ENCODE measurements at places on chromosomes 4 and X. TPM values are rescaled to one million over a fixed set of nuclear protein-coding genes. Genes with fewer than 3 reads are reported as not detected.

The TLR6 gene
- total RNA-seq, result 1.6 TPM

The ARMCX4 gene
- total RNA-seq, result 4.8 TPM

The CXCL5 gene
- total RNA-seq, result not detected

The GLA gene
- 44.6 TPM for total RNA-seq

The TNMD gene
- total RNA-seq, result not detected

- no peak overlapping the region for H3K4me3 ChIP-seq
- H3K4me1 ChIP-seq, result peaks cover 24% of the 10 kb centered on the region
- no peaks in the 10 kb centered on the region for H3K27me3 ChIP-seq
- H3K36me3 ChIP-seq, result no peaks in the 10 kb centered on the region
- no peak for DNase-seq
- H3K27ac ChIP-seq, result no peak overlapping the region
These were observed 13.4 kb downstream of the STAP1 start for GRCh38 chr4:67571975-67572374.

DNA sequence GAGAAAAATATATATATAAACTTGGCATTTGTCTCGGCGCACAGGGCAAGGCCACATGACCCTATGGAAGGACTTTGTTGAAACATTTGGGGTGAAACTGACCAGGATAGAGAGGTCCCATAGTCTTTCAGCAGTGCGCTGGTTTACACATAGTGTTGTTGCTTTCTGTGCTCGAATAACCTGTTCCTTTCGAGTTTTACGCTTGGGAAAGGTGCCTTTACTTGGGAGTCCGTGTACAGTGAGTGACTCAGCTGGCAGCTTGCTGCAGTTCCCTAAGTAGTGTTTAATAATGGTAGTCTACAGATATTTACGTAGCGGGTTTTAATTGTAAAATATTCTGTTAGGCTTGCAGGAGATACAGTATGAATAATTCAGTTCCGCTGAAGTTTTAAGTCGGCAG, 578 bp downstream of the APOOL start:
- peak overlapping the region; percentile 76 for H3K27ac ChIP-seq
- H3K4me3 ChIP-seq, result peak overlapping the region; percentile 82
- H3K36me3 ChIP-seq, result peaks cover 2% of the 10 kb centered on the region
- H3K27me3 ChIP-seq, result no peaks in the 10 kb centered on the region
- no peak for DNase-seq

- H3K36me3 ChIP-seq, result no peaks in the 10 kb centered on the region
- no peak for DNase-seq
- H3K27ac ChIP-seq, result no peak overlapping the region
- H3K4me3 ChIP-seq, result no peak overlapping the region
- H3K27me3 ChIP-seq, result no peaks in the 10 kb centered on the region
These were observed 24.5 kb downstream of the GPM6A start for GRCh38 chr4:175787546-175787945.

DNA sequence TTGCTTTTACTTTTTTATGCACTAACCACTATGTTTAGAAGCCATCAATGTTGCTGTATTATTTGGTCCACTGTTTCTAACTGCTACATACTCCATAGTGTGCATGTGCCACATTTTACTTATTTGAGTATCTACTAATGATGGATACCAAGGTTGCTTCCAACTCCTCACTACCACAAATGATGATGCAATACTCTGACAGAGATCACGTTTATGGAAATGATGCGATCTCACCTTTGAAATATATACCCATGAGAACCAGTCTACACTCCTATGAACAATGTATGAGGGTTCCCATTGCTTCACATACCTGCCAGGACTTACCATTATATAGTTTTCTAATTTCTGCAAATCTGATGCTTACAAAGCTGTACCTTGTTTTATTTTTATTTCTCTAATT, 44.2 kb downstream of the HUWE1 start:
- no peaks in the 10 kb centered on the region for H3K27me3 ChIP-seq
- H3K27ac ChIP-seq, result peak overlapping the region; percentile 81
- H3K4me3 ChIP-seq, result no peak overlapping the region
- DNase-seq, result no peak
- H3K36me3 ChIP-seq, result peaks cover 45% of the 10 kb centered on the region

DNA sequence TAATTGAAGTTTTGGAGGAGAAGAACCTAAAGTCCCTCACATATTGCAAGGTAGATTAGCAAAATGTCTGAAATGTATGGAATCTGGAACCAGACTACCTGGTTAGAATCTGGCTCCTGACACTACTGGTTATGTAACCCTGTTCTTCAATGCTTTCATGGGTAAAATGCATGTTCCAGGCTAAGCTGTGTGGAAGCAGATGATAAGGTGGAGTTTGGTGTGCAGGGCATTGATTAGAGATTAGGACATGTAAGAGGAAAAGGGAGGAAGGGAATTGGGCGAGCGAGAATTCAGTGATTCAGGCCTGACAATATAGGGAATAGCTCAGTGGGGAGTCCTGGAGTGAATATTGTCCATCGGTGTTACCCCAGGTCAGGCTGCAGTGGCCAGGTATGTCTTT, 165.8 kb upstream of the SFRP2 start:
- H3K36me3 ChIP-seq, result peaks cover 3% of the 10 kb centered on the region
- H3K4me1 ChIP-seq, result peaks cover 11% of the 10 kb centered on the region
- H3K4me3 ChIP-seq, result no peak overlapping the region

DNA sequence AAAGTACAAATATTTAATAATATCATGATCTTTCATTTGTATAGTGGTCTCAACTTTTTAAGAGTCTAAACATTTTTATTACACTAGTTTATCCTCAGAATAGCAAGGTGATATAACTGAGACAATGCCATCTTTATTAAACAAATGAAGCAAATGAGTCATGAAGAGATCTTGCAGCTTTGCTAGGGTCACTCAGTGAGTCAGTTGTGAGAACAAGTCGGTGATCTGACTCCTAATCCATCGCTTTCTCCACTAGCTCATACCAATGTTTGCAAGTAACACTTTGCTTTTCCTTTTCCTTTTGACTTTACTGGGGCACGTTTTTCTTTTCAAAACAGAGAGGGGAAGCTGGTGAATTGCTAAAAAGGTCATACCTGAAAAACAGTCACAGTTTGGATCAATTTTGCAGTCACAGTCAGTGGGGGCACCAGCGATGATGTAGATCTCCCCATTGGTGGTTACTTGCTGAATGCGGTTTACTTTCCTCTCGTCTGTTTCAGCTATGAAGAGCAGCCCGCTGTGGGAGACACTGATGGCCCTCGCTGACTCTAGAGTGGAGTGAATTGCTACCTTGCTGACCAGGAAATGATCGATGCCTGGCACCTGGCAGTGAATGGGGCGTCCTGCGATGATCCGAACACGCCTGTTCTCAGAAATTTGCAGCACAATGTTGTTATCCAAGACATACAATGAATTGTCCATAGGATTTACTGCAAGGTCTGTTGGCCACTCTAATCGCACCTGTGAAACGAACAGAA, 75.7 kb downstream of the SH2D1A start:
- no peak overlapping the region for H3K4me3 ChIP-seq
- DNase-seq, result no peak
- no peaks in the 10 kb centered on the region for H3K27me3 ChIP-seq
- peaks cover 5% of the 10 kb centered on the region for H3K36me3 ChIP-seq
- H3K4me1 ChIP-seq, result no peaks in the 10 kb centered on the region

GRCh38 chr4:154332681-154333421, 158.7 kb downstream of the DCHS2 start:
- H3K27me3 ChIP-seq, result peaks cover 24% of the 10 kb centered on the region
- H3K27ac ChIP-seq, result no peak overlapping the region
- no peaks in the 10 kb centered on the region for H3K36me3 ChIP-seq
- peak overlapping the region; percentile 67 for H3K4me3 ChIP-seq
- peaks cover 10% of the 10 kb centered on the region for H3K4me1 ChIP-seq

DNA sequence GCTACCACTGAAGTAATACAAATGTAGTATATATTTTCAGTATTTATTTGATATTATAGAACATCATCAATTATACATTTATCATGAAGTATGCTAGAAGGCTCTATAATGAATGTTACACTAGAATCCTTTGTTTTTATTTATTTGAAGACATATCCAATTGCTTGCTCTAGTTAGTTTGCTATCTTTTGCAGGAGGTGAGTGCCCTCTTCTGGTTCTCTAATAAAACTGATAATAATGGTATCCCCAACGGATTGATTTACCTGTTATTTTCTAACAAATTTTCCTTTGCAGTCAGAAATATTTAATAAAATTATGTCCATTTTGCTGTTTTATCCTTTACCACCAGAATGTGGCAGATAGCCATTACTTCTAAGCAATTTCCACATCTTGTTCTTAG, 274.3 kb upstream of the TACR3 start:
- no peak overlapping the region for H3K27ac ChIP-seq
- no peaks in the 10 kb centered on the region for H3K4me1 ChIP-seq
- no peaks in the 10 kb centered on the region for H3K36me3 ChIP-seq
- DNase-seq, result no peak
- H3K27me3 ChIP-seq, result no peaks in the 10 kb centered on the region
- no peak overlapping the region for H3K4me3 ChIP-seq

DNA sequence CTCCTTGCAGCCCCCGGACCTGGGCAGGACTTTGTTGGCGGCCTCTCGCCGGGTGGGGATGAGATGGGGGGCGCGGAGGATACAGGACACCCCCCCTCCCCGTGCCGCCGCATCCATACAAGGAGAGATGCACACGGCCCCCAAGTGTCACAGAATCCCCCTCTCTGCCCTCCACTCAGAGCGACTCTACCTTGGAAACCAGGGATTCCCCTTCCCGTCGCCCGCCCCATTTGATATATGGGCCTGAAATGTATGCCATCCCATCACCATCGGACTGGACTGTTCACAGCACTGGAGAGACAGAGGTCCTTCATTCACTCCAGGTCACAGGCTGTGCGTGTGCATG, 426 bp downstream of the PORCN start:
- no peaks in the 10 kb centered on the region for H3K27me3 ChIP-seq
- peaks cover 22% of the 10 kb centered on the region for H3K4me1 ChIP-seq
- peak; percentile 35 for DNase-seq
- peaks cover 3% of the 10 kb centered on the region for H3K36me3 ChIP-seq

- no peaks in the 10 kb centered on the region for H3K4me1 ChIP-seq
- peaks cover 27% of the 10 kb centered on the region for H3K27me3 ChIP-seq
- DNase-seq, result no peak
- H3K27ac ChIP-seq, result no peak overlapping the region
- H3K4me3 ChIP-seq, result no peak overlapping the region
- no peaks in the 10 kb centered on the region for H3K36me3 ChIP-seq
These were observed 3.6 kb downstream of the IRS4 start for GRCh38 chrX:108732630-108733321.
